ENCODE measurements at places on chromosomes 4 and X. TPM values are rescaled to one million over a fixed set of nuclear protein-coding genes. Genes with fewer than 3 reads are reported as not detected.

DNA sequence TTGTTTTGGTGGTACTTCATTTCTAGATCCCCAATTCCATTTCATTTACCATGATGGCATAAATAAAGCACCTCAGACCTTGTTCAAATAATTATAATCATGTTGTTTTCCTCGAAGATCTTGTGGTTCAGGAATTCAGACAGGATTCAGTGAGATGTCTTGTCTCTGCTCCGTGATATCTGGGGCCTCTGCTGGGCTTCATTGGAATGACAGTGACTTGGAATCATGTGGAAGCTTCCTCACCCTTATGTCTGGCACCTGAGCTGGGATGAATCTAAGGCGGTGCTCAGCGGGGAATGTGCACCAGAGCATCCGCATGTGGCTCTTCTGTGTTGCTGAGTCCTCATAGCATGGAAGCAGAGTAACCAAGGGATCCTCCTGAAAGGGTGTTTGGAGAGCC is 132.2 kb downstream of the VEGFC start:
- DNase-seq = no peak

DNA sequence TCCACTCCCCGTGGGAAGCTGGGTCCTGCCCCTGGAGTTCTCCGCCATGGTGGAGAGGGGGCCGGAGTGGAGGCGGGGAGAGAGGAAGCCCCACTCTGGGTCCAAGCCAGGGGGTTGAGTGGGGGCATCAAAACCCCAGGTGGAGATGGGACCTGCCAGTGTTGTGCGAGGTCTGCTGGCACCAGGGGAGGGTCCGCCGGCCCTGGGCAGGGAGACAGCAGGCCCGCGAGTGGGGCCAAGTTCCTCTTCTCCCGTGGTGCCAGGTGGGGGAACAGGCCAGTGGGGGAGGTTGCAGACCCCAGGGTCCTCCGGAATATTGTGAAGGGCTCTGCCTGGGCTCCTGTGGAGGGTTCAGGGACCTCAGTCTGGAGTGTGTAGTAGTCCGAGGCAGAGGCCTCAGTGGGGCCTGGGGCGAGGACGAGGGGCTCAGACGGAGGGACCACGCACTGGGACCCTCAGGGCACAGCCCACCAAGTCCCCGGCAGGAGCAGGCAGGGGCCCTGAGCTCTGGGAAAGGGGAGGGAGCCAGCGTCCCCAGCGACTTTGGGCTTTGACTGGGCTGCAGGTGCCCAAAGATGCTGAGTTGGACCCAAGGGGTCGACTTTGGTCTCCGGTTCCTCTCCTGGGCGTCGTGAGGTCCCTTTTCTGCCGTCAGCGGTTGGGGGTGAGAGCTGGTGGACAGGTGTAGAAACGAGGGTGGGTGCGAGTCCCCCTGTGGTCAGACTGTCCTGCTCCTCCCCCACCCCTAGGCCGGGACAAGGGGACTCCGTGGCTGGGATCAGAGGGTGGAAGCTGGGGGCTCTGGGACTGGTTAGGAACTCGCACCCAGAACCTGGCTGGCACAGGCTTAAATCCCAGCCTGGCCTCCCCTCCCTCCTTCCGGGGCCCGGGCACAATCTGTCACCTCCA is 43.8 kb upstream of the NKX1-1 start:
- DNase-seq = no peak

DNA sequence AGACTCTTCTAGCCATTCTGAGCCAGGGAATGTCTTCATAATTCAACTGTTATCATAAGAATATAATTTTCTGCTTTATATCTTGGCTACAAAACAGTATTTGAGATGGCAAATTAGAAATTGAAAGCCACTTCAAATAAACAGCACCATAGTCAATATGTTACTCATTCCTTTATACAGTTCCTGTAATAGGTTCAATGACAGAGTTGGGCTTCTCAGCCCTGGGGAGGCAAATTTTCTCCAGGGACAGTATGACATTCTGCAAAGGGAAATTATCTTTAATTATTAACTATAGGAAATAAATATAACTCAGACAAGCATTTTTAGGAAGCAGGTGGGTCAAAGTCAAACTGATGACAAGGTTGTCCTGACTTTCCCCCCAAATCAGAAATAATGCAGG is 71.9 kb upstream of the RPS6KA6 start:
- DNase-seq = no peak

- DNase-seq = no peak
Measured at GRCh38 chr4:152807294-152807829, 27.6 kb downstream of the ARFIP1 start.

MAGEA9B gene
- not detected for total RNA-seq

GUCY1B1 gene
- total RNA-seq = 24.1 TPM

DCAF4L1 gene
- 0.34 TPM for total RNA-seq

VEGFC gene
- total RNA-seq = 8.7 TPM

ADH1B gene
- 126 TPM for total RNA-seq
